Activated T-helper 2 cell treated with anti-CD3 and anti-CD28 coated beads, Interferon-gamma antibody, Interleukin-2, Interleukin-4, amounts not matched to agents 10 μg/mL and 5 μg/mL and 100 μg/mL, durations not matched to agents 14 hours and 24 hours and 36 hours (primary cell): ENCODE measurements at places on chromosomes 1 and 21. TPM values are rescaled to one million over a fixed set of nuclear protein-coding genes. Genes with fewer than 3 reads are reported as not detected.

GRCh38 chr1:71660411-71660810 lies 579.6 kb upstream of the ZRANB2 start:
- H3K4me3 ChIP-seq, result no peak overlapping the region
- no peaks in the 10 kb centered on the region for H3K36me3 ChIP-seq

TRAF3IP3 gene
- 386 and 390 TPM in 2 replicates for total RNA-seq

DNA sequence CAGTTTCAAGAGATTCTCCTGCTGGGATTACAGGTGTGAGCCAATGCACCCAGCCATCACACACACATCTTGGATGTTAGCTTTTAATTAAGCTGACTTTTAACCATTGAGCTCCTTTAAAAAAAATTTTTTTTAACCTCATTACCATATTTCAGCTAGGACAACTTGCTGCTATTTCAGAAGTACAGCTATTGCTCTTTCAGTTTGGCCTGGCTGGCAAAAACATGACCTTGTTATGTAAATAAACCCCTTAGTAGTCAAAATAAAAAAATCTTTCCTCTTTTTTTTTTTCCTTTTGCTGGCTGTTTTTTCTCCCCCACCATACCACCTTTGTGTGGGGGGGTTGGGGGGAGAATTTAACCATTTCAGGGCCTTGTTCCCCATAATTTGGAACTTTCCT lies 49.9 kb downstream of the ZMYM1 start:
- H3K27ac ChIP-seq, result no peak overlapping the region
- H3K27me3 ChIP-seq, result no peaks in the 10 kb centered on the region
- H3K4me3 ChIP-seq, result no peak overlapping the region
- no peak for DNase-seq
- H3K36me3 ChIP-seq, result no peaks in the 10 kb centered on the region

C1orf141 gene
- not detected in 2 replicates for total RNA-seq

IVL gene
- not detected in 2 replicates for total RNA-seq

DDR2 gene
- total RNA-seq, result 0.80 and 1.1 TPM in 2 replicates

GRCh38 chr1:152052606-152053005 lies 15.8 kb upstream of the S100A11 start:
- DNase-seq, result peak; percentile 71
- peaks cover 33% of the 10 kb centered on the region for H3K27me3 ChIP-seq
- no peak overlapping the region for H3K27ac ChIP-seq
- H3K4me3 ChIP-seq, result no peak overlapping the region
- no peaks in the 10 kb centered on the region for H3K36me3 ChIP-seq
